Progenitor cell of endocrine pancreas (in vitro differentiated cells): ENCODE measurements at places on chromosomes 5 and 9.

GRCh38 chr5:23494558-23494957 lies 12.9 kb upstream of the PRDM9 start:
- no peak for DNase-seq

GRCh38 chr5:139403418-139403786 lies 487 bp downstream of the SPATA24 start:
- no peak for DNase-seq

DNA sequence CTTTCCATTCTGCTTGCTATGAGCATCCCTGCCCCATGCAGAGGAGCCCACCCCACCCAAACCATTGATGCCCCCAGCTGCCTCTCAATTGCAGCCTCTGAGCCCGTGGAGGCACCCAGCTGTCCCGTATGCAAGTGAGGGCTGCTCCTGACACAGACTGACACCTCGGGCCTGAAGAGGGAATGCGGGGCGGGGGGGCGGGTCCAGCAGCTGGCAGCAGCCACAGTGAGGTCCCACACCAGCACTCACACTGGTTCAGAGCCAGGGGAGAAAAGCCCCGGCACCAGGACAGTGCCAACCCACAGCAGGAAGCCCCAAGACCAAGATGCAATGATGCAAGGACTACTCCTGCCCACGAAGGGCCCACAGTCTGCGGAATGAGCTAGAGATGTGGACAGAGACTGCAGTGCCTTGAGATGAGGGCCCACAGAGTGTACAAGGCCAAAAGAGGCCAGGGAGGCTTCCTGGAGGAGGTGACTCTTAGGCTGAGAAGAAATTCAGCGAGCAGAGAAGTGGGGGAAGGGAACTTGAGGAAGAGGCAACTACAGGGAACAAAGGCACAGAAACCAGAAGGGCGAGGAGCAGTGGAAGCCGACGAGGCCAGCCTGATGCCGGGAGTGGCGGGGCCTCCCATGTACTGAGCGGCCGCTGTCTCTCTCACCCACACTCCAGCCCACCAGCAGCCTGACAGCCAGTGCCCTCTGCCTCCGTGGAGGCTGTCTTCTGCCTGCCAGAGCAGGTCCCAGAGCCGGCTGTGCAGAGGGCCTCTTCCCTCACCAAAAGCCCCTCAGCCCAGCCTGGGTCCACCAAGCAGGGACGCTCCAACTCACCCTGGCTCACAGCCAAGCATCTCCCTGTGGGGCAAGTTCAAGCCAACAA lies 9.2 kb downstream of the EEIG1 start:
- DNase-seq: no peak

DNA sequence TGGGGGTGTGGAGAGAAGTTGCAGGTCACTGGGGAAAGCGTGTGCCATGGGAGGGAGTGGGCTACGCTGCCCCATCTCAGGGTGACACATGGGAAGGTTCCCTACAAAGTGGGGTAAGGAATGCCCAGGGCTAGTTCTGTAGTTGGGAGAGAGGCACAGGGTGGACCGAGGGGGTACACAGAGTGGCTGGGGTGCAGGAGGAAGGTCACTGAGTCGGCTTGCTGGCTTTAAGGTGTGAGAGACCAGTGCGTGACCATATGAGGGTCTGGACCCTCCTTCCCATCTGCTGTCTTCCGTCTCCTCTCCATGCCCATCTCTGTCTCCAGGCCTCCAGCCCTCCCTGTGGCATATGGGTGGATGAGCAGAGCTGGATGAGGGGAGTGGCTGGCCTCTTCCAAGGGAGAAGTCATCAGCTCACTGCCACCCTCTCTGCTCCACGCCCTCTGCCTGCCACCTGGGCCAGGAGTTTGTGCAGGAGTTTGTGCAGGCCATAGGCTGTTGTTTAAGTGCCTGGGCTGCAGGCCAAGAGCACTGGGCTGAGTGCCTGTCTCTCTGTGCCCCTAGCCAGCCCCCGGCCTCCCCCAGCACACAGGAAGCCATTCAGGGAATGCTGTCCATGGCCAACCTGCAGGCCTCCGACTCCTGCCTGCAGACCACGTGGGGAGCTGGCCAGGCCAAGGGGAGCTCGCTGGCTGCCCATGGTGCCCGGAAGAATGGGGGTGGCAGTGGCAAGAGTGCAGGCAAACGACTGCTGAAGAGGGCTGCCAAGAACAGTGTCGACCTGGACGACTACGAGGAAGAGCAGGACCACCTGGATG lies 96.8 kb downstream of the PHF2 start:
- peak; percentile 6 for DNase-seq

GRCh38 chr9:6921315-6921714 lies 163.5 kb downstream of the KDM4C start:
- DNase-seq: no peak

GRCh38 chr9:84718476-84718875 lies 48.9 kb downstream of the NTRK2 start:
- no peak for DNase-seq
